Endodermal cell (in vitro differentiated cells): ENCODE measurements at places on chromosomes 4 and X.

DNA sequence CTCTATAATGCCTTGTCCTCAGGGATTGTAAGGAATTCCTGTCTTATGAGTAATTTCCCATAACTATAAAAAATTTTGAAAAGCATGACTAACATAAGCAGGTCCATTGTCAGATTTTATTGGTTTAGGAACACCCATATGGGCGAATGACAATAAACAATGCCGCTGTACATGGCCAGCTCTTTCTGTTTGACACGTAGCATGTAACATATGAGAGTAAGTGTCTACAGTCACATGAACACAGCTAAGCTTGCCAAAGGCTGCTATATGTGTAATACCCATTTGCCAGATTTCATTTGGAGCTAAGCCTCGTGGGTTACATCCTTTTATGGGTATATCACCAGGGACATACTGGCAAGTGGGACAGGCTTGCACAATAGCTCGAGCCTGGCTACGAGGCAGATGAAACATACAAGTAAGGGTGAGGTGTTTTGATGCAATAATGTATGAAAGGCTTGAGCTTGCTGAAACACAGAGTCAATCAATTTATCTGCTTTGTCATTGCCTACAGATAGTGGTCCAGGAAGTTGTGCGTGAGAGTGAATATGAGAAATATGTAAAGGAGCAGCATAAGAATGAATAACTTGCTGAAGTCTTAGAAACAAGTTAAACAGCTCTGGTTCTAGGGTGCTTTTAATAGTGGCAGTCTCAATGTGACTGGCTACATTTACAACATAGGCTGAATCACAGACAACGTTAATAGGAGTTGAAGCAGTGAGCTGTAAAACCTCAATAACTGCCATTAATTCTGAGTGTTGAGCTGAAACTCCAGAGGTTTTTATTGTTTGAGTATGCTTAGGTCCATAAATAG lies 67.4 kb upstream of the UGT2B10 start:
- no peaks in the 10 kb centered on the region for H3K36me3 ChIP-seq
- no peak for DNase-seq
- no peaks in the 10 kb centered on the region for H3K4me1 ChIP-seq
- H3K4me3 ChIP-seq, result no peak overlapping the region
- H3K27ac ChIP-seq, result no peak overlapping the region

DNA sequence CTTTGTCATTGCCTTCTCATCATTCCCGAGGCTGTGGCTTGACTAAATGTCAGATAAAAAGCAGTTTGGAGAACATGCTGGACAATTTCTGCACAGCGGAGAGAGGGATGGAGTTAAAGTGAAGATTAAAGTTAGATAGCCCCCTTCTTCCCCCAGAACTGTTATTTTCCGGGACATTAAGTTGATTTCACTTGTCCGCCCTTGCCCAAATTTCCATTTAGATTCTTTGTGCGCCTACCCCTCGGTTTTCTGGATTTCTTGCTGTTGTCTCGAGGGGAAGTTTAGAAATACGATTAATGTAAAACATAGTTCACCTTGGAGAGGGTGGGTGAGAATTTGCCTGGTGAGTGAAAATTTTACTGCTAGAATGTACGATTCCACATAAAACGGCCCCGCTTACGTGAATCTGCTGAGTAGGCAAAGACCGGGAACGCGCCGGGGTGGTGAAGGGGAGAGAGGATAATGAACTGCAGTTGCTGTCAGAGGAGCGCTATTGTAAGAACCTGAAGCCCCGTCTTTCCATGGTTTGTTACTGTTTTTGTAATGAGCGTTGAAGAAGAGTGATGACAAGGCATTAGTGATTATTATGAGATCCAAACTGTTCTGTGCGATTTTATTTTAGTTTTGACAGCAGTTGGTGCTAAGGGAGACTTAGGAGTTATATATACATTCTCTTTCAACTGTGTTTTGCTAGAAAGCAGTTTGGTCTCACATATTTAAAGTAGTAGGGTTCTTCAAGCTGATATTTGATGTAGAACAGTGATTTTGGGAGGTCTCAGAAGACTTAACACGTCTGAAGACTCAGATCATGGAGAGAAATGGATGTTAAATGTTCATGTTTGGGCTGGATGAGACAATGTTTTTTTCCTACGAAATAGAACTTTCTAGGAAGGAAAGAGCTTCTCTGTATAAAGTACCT lies 73.0 kb downstream of the AFF1 start:
- peak overlapping the region; percentile 98 for H3K4me3 ChIP-seq
- no peaks in the 10 kb centered on the region for H3K27me3 ChIP-seq
- H3K36me3 ChIP-seq, result no peaks in the 10 kb centered on the region
- H3K27ac ChIP-seq, result peak overlapping the region; percentile 99
- H3K4me1 ChIP-seq, result peaks cover 12% of the 10 kb centered on the region

DNA sequence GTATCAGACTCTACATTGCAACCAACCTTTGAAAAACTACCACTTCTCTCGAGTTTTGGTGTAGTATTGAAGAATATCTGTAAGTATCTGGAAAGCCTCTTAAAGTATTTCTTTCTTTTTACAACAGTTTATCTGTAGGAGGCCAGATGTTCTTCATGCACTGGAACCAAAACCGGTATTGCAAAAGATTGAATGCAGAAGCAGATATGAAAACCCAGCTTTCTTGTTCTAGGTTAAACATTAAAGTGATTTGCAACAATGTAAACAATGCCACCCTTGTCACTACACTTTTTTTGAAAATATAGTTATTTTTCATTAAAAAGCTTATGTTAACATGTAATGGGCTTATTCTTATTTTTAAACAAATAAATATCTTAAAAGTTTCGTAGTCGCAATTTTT lies 27.2 kb downstream of the PLS3 start:
- H3K4me1 ChIP-seq, result no peaks in the 10 kb centered on the region
- no peaks in the 10 kb centered on the region for H3K36me3 ChIP-seq
- DNase-seq, result no peak
- no peaks in the 10 kb centered on the region for H3K27me3 ChIP-seq
- H3K4me3 ChIP-seq, result no peak overlapping the region

DNA sequence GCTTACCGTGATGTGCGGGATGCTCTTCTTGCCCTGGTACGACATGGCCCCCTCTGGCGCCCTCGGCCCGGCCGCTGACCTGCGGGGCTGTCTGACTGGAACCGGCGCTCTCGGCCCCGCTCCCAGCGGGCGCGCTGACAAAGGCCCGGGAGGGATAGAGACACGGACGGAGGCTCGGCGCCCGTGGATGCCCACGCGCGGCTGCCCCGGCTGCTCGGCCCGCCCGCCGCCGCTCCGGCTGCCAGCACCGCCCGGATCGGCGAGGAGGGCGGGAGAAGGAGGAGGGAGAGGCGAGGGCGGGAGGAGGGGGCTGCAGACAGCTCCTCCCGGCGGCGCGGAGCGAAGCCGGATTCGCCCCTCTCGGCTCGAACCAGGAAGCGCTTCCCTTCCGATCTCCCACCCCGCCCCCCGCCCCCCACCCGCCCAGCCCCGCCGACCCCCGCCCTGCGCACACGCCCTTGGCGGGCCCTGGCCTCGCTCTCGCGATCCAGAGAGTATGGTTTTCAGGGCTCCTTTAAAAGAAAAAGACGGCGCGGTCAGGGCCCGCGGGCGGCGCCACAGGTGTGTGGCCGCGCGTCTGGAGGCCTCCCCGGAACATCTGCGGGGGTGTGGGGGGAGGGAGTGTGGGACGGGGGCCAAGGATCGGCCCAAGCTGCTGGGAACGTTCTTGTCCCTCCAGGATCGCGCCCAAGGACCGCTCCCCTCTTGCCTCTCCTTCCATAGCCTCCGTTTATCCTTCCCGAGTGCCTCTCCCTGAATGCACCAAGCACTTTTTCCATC lies 4.5 kb downstream of the CRMP1 start:
- peak; percentile 91 for DNase-seq
- peaks cover 4% of the 10 kb centered on the region for H3K4me1 ChIP-seq
- H3K36me3 ChIP-seq, result no peaks in the 10 kb centered on the region
- H3K27me3 ChIP-seq, result peaks cover 45% of the 10 kb centered on the region

DNA sequence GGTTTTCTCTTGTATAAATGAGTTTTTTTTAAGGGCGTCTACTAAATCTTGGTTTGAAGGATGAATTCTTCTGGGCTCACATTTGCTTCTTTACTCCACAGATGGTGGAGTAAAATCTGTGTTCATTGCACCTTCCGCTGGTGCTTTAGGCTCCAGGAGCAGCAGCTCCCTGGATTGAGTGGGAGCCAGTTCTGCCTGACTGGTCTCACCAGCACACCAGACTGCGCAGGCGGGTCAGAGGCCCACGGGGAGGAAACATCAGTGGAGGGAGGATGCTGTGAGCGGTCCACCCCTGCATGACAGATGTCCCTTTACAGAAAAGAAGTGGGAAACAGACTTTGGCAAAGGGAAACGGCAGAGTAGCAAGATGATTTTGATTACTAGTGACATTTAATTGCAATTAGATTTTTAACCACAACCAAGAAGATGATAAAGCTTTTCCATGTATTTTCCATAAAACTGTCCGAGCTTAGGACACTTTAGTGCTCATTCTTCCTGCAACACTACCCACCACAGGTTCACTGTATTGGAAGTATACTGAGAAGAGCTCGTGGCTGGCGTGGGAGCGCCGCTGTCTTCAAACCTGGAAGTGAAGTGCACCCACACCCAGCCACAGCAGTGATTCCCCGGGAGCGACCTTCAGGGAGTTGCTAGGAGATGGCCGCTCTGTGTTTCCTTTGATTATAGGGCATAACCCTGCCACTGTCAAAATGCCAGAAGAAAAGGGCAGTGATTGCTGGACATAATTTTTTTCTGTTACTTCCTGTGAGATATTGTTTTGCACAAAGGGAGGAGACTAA lies 95.2 kb downstream of the SORBS2 start:
- no peak overlapping the region for H3K4me3 ChIP-seq
- no peaks in the 10 kb centered on the region for H3K36me3 ChIP-seq
- DNase-seq, result no peak
- H3K27me3 ChIP-seq, result no peaks in the 10 kb centered on the region

- H3K27ac ChIP-seq, result no peak overlapping the region
- H3K27me3 ChIP-seq, result no peaks in the 10 kb centered on the region
- no peaks in the 10 kb centered on the region for H3K36me3 ChIP-seq
- DNase-seq, result no peak
- H3K4me1 ChIP-seq, result no peaks in the 10 kb centered on the region
These were observed 160.1 kb upstream of the NDST3 start for GRCh38 chr4:117874216-117874615.

DNA sequence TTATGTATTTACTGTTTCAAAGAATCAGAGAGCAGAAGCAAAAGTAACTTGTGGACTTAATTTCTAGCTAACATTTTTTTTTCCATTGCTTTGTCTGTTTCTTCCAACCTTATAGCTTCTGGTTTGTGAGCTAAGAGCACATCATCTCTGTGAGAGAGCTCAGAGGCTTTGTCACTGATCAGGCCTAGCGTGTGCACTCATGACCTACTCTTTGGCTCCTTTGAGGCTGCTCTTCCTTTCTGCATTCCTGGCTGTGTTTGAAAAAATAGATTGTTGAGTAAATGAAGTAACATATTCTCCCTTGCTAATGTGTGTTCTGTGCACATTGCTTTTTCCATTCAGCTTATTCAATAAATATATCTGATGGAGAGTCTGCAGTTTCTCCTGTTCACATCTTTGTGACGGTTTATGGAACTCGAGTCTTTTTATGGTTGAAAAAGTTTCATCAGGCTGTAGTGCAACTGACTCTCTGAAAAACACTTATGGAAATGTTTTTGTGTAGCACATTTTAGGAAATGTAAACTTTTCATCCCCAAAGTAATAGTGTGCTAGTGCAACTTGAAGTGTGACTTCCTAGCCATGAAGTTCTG lies 133.0 kb downstream of the RAPGEF2 start:
- H3K36me3 ChIP-seq, result no peaks in the 10 kb centered on the region
- H3K4me1 ChIP-seq, result no peaks in the 10 kb centered on the region
- no peaks in the 10 kb centered on the region for H3K27me3 ChIP-seq
- H3K4me3 ChIP-seq, result no peak overlapping the region
- H3K27ac ChIP-seq, result no peak overlapping the region

DNA sequence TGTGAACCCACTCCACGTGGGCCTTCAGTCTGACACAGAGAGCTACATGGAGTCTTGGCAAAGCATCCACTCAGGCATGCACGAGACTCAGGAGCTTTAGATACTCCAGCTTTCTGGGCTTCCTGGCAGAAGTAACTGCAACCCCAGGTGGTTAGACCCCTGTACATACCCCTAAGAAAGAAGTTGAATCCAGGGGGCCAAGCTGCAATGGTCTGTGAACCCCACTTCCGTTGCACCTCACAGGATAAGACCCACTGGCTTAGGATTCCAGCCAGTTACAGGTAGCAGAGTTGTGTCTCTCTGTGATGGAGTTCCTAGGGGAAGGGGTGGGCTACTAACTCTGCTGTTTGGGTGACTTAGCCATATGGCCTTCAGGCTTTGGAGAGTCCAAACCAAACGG lies 21.4 kb upstream of the FAAH2 start:
- H3K27ac ChIP-seq, result no peak overlapping the region
- no peaks in the 10 kb centered on the region for H3K36me3 ChIP-seq
- no peaks in the 10 kb centered on the region for H3K27me3 ChIP-seq
- H3K4me3 ChIP-seq, result no peak overlapping the region
- DNase-seq, result no peak

DNA sequence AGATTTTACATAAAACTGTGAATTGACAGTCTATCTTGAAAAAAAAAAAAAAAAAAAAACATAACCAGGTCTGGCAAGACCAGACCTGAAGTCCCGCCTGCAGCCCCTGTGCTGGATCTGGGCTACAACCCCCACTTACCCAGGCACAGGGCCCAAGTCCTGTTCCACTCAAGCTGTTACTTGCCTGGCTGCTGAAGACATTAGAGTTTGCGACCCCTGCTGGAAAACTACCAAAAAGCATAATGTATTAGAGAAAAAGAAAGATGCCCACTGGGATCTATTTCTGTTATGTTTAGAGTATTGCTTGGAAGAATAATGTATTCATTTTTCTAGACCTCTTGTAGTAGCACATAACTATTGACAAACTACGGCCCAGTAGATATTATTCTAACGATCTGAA lies 4.7 kb downstream of the HS3ST1 start:
- no peaks in the 10 kb centered on the region for H3K36me3 ChIP-seq
- H3K4me1 ChIP-seq, result peaks cover 19% of the 10 kb centered on the region
- H3K4me3 ChIP-seq, result peak overlapping the region; percentile 15
- peak; percentile 81 for DNase-seq

- H3K36me3 ChIP-seq, result no peaks in the 10 kb centered on the region
- no peaks in the 10 kb centered on the region for H3K4me1 ChIP-seq
- H3K27me3 ChIP-seq, result peaks cover 82% of the 10 kb centered on the region
- peak; percentile 70 for DNase-seq
These were observed 444 bp upstream of the ARHGAP6 start for GRCh38 chrX:11666164-11666563.

DNA sequence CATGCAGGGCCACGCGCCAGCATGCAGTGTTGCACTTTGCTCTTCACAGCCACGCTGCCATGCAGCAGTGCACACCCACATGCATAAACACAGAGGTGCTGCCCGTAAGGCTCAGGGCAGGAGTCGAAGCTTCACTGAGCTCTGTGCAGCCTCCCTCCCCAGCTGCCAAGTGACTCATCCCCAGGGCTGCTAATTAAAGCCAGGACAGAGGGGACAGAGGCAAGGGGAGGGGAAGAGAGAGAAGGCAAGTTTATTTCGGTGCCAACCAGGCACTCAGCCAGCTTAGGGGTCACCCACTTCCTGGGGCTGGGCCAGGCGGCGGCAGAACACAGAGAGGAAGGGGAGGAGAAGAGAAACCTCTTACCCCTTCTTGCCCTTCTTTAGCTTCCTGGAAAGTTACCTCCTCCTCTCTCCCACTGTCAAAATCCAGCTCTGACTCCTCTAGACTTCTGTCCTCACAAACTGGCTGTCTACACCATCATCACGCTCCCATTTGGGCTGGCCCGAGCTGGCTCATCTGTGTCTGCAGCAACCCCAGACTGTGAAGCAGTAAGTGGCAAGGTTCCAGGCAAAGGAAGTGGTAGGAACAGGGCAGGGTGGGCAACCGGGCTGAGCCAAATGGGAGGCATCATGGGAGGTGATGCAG lies 6.2 kb upstream of the IQSEC2 start:
- H3K4me3 ChIP-seq, result no peak overlapping the region
- no peak overlapping the region for H3K27ac ChIP-seq
- H3K4me1 ChIP-seq, result no peaks in the 10 kb centered on the region
- no peaks in the 10 kb centered on the region for H3K36me3 ChIP-seq
